ENCODE measurements at places on chromosomes 16 and 17.
A peak's percentile ranks its signal among the peaks of the same experiment; 100 is the strongest.

GRCh38 chr16:27426423-27427408, 24.7 kb downstream of the IL21R start:
- no peak for DNase-seq

DNA sequence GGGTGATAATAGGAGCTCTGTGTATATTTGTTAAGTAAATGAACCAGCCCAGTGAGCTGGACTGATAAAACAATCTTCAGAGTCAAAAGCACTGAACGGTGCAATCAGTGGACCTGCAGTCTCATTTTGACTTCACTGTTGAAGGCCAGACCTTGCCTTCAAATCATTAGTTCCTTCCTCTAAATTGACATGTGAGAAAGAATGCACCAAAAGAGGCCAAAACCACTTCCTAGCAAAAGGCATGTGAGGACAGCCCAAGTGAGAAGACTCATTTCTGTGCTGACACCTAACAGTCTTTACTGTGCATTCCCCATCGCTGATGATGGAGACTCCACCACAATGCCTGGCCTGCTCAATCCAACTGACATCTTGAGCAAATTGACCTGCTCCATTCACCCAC, 10.6 kb downstream of the GTF3C1 start:
- DNase-seq, result no peak

GRCh38 chr16:29794231-29794710, 3.7 kb downstream of the KIF22 start:
- DNase-seq, result no peak

- DNase-seq, result no peak
Observed at GRCh38 chr16:27799896-27800295, 250.0 kb downstream of the KATNIP start.

GRCh38 chr17:38428112-38428642, at the start of gene ARHGAP23:
Gene ARHGAP23, plus strand, starts transcription at chr17:38428464. Its CDS starts 22 bp downstream, at chr17:38428486.
- no peak for DNase-seq

GRCh38 chr16:56488035-56488434, 31.8 kb downstream of the BBS2 start:
- DNase-seq, result no peak

- DNase-seq, result no peak
Observed at GRCh38 chr16:1101133-1101532, 5.1 kb upstream of the C1QTNF8 start.

DNA sequence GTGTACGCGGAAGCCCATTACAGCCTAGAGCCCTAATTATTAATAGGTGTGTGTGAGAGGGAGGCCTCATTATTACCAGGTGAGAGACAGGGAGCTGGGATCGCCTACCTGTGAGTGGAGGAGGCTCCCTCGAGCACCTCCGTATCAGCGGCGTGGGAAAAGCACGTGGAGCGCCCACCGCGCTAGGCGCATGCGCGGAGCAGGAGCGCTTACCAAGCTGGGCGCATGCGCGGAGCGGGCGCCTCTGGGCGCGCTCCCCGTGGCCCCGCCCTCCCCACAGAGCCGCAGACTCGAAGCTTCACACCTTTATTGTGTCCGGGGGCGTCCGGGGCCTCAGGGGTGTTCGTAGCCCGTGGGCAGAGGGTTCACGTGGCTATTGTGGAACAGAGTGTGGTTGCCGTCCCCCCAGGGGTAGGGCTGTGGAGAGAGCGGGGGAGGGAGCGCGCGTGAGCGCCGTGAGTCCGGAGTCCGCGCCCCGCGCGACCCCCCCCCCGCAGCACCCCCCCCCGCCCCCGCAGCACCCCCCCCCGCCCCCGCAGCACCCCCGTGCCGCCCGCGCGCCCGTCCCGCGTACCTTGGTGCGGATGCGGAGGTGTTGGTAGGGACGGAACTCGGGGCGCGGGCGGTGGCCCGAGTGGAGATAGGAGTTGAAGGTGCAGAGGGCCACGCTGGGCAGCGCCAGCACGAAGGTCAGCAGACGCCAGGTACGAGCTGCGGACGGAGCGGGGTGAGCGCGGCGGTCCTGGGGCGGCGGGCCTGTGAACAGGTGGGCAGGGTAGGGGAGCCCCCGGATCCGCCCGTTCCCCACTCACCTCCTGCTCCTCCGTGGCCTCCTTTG, 500 bp downstream of the COX6A2 start:
- DNase-seq, result peak; percentile 61

GRCh38 chr16:70548936-70549335, 25.3 kb downstream of the SF3B3 start:
- no peak for DNase-seq

DNA sequence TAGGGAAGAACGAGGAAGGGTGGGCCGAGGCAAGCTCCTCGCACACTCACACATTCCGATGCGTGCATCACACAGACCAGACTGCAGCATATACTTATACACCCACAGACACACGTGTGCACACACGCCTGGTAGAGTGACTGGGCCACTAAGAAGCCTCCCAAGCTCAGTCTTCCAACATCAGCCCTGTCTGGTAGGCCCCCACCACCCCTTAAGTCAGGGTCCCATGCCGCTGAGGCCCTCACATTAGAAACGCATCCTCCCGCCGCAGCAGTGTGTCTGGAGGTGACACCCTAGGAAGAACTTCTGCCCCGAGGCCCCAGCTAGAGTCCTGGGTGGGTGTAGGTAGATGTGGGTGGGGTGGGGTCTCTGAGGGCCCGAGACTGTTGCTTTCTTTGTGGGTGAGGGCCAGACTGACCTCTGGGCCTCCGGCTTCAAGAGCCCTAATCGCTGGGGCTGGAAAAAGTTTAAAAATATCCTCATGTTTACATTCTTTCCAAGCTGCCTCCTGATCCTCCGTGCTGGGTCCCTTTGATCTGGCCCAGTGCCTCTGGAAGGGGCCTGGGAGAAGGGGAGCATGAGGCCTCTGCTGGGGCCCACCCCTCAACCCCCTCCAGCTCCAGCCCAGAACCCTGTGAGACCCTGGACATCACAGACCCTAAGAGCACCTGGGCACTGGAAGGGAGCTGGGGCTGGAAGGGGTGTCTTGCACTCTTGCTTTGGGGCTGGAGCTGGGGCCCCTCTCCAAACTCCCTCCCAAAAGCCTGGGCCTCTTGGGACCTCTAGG, 13.6 kb downstream of the CDH16 start:
- DNase-seq, result no peak

DNA sequence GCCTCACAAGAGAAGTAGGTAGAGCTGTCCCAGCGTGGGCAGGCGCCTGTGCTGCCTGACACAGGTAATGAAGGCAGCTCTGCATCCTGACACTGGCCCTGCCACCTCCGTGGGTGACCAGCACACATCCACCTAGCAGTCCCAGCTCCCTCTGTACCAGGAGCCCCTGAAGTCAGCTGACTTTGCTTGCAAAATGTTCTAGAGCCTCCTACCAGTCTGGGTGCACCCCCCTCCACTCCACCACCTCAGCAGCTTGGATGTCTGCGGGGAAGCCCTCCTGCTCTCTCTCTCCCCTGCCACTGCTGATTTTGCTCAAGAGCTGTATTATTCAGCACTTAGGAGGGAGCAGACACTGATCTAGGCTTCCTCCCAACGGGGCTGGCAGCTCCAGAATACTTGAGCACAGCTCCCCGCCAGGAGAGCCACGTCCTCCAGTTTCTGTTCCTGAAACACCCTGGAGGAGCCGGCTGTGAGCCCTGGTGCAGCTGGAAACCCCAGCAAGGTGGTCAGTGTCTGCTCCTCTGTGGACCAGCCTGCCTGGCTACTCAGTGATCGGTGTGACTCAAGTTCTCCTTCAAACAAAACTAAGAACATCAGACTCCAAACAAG, 1.0 kb downstream of the RNF166 start:
- no peak for DNase-seq

DNA sequence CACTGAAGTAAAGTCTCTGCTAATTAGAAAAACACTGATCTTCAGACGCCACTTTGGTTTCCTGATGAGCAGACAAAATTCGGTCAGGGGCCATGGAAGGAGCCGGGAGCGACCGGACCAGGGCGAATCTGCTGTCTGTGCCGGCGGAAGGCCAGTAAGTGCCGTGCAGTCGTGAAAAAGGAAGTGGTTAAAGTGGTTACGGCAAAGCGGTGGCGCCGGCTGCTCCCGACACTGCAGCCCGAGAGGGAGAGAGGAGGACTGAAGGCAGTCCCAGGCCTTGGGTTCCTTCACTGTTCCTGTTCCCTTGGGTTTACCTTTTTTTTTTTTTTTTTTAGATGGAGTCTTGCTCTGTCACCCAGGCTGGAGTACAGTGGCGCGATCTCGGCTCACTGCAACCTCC, 17.3 kb upstream of the HEXD start:
- no peak for DNase-seq

GRCh38 chr17:80637048-80637781, 92.6 kb downstream of the RPTOR start:
- no peak for DNase-seq

- DNase-seq, result no peak
Observed at GRCh38 chr16:30139583-30140481, 16.8 kb upstream of the MAPK3 start.

DNA sequence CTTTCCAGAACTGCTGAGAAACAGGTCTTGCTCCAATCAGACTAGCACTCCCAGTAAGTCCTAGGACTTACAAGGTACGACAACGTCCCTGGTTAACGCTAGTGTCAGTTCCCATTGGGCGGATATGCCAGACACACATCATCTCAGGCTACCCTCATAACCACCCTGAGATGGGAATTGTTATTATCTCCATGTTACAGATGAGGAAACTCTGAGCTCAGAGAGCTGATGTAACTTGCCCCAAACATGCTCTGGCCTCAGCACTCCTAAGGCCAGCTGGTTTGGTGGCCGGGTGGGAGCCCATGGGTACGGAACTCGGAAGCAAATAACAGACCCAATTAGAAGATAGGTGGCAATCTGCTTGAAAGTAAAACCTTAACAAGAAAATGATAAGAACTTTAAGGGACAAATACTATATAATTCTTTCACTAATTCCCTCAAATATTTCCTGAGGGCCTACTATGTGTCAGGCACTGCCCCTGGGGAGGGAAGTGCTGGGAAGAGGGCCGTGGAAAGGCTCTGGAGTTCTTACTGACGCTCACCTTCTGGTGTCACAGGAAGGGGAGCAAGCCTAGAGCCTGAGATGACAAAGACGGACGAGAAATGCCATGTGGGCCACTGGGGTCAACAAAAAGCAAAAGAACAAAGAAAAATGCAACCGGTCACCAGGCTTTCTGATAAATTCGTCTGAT, 6.9 kb downstream of the CREBBP start:
- DNase-seq, result no peak

DNA sequence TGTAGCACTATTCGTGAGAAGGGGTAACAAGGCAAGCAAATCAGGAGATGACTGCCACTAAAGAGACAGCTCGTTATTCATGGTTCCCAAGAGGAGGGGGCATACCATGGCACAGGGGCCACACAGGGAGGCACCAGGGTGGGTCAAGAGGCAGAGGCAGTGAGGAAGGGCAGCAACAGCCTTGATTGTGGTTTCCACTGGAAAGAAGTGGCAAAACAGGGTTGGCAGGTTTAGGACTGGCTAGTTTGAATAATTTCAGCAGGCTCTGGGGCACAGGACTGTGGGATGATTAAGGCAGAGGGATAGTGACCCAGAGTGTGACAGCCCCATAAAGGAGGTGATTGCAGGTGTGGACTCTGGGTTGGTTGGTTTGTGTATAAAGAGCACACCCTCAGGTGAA, 188.9 kb downstream of the CBLN1 start:
- no peak for DNase-seq

- DNase-seq, result peak; percentile 41
Observed at GRCh38 chr17:28494445-28495188, 11.5 kb upstream of the FOXN1 start.

DNA sequence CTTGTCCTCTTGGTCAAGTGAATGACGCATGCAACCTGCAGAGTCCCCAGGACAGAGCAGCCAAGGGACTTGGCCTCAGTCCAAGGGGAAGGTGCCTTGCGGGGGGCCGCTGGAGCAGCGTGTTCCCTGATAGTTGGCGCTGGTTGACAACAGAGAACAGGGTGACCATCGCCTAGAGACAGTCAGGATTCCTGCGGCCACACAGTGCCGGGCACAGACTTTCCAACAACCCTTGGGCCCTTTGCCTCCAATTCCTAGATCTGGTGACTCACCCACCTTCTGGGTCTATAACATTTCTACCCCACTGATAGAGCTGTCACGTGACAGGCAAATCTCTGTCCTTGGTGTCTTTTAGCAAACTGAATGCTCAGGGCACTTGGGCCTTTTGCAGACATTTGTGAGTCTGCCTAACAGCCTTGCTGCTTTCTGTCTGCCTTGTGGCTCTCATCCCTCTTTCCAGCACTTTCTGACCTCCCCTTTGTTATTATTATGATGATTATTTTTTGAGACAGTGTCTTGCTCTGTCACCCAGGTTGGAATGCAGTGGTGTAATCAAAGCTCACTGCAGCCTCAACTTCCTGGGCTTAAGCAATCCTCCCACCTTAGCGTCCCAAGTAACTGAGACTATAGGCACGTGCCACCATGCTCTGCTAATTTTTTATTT, 11.9 kb upstream of the TEDC2 start:
- no peak for DNase-seq

DNA sequence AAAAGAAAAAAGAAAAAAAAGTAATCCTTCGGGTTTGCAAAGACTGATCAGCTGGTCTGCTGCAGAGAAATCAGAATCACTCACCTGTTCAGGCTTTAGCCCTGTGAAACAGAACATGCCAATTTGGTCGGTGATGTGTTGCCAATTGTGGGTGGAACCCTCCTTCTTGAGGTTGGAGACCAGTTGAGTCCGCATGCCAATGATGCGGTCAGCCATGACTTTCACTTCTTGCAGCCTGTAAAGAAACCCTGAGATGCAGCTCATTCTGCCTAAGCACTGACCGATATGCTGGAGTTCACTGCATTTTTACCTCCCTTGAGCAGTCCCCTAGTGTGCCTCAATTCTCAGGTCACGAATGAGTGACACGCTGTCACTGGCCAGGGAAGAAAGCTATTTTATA, 24.8 kb upstream of the SLC38A7 start:
- DNase-seq, result no peak
